ENCODE measurements at places on chromosomes 7 and 10.

DNA sequence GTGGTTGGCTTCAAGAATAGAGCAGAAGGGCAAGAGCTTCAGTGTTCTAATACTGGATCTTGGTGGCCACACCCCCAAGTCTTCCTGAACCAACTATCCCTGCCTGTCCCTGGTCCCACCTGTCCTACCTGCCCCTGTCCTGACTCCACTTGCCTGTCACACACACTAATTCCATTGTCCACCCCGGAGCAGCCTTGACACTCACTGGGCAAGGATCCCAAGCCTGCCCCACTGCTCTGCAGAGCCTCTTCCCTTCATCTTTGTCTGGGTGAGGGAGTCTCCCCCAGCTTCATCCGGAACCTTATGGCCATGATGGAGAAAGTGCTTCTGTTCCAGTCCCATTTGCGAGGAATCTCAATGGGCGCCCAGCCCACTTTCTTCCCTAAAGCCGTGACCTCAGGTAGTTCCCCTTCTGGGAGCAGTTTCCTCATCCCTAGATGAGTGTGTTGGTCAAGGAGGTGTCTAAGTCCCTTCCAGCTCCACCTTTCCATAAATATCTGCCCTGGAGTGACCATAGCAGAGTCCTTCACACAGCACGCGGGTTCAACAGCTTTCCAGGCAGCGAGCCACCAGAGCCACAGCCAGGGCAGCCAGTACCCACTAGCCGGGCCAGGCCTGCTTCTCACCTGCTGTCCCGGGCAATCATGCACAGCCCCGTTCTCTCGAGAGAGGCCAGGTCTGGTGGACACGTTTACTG, 61.5 kb downstream of the VIPR2 start:
- no peak for DNase-seq

GRCh38 chr7:1707756-1708595, 37.9 kb downstream of the ELFN1 start:
- DNase-seq, result no peak

GRCh38 chr7:135888740-135889139, 88.4 kb downstream of the MTPN start:
- no peak for DNase-seq

DNA sequence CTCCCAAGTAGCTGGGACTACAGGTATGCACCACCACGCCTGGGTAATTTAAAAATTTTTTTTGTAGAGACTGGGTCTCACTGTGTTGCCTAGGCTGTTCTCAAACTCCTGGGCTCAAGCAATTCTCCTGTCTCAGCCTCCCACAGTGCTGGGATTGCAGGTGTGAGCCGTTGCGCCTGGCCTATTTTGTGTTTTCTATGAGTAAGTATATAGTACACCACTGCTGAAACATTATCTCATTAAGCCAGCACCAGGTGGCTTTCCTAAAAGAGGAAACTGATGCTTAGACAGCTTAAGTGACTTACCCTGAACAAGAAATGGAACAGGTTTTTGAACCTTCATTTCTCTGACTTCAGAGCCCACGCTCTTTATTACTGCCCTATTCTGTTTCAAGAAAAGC, 7.8 kb upstream of the PTPN12 start:
- DNase-seq, result no peak

- peak; percentile 50 for DNase-seq
Observed at GRCh38 chr7:96414931-96415292, 93.0 kb upstream of the SLC25A13 start.

- DNase-seq, result no peak
Observed at GRCh38 chr10:103177123-103177522, 15.9 kb downstream of the NT5C2 start.

GRCh38 chr7:41892356-41893100, 189.6 kb upstream of the INHBA start:
- DNase-seq, result no peak

- no peak for DNase-seq
Observed at GRCh38 chr10:117609796-117610170, 67.2 kb downstream of the EMX2 start.

GRCh38 chr7:50502001-50502684, 52.0 kb upstream of the FIGNL1 start:
- peak; percentile 100 for DNase-seq

DNA sequence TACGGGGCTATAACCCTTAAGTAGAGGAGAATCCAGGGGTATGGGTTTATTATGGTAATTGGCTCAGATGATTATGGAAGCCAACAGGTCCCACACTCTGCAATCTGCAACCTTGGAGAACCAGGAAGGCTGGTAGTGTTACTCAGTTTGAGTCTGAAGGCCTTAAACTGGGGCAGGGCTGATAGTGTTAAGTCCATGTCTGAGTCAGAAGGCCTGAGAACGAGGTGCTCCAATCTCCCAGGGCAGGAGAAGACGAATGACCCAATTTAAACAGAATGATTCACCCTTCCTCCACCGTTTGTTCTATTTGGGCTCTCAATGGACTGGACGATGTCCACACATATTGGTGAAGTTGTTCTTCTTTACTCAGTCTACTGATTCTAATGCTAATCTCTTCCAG, 244.5 kb upstream of the PTER start:
- no peak for DNase-seq

DNA sequence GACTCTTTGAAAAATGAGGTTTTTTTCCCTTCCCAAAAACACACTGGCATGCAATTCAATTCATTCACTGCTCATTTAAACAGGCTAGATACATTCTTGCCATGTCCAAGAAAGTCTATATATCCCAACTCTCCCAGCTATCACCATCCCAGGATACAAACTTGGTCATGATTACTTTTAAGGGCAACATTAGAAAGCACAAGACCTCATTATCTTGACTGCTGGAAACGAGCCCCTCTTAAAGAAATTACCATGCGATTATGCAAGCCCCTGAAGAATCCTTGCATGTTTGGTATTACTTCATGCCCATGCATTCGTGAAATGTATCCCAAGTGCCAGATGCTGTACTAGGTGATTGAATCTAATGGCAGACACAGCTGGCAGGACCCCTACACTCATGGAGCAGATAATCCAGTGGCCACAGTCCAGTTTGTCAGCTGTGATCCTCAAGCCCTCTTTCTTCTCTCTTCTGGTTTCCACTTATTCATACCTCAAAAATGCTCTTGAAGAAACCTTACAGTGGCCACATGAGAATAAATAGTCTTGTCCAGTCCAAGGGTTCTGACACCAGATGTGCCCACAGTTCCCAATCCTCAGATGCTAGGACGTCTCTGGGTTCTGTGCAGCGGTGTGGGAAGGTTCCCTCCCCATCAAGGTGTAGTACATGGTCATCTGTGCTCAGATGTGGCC, 103.7 kb upstream of the HABP2 start:
- no peak for DNase-seq

DNA sequence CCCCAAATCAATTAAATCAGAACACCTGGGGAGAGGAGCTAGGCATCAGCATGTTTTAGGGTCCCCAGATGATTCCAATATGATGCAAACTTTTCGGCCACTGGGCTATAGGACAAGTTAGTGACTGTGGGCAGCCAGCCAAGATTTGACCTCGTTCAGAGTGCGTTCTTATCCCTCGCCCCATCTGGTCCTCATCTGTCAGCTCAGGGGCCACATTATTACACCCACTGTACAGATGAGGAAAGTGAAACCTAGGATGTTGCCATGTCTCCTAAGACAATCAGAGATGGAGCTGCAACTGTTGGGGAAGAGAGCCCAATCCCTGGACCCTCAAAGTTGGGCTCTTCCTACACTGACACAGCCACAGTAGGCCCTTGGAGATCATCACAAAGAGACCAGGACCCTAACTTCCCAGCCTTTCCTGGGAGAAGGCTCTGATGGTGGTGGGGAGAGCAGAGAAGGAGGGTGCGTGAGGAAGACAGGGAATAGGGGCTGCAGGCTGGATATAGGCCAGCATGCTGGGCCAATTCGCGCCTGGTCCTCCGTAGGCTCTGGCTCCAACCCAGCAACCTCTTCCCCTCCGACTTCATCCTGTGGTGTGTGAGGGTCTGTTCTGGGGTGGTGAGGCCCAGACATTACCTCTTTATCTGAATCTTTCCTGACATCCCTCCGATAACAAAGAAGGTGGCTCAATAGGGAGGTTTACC, 109.4 kb upstream of the ZMIZ1 start:
- no peak for DNase-seq

DNA sequence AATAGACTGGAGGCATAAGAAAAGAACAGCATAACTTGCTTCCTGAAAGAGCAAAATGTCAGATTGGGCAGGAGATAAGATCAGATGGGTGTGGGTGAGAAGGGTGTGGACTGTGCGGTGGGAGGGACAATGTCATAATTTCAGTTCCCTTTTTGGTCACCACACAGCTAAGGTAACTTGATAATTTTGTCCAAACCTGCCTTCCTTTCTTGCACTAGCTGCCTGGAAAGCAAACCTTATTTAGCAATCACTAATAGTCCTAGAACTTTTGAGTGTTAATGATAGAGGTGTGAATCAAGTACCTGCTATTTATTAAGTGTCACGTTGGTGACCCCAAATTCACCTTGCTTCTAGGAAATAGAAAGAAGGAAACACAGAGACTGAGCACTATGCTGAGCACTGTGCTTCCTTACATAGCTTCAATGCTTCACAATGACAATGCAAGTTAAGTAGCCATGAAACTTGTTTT, 72.4 kb upstream of the SP4 start:
- DNase-seq, result no peak

DNA sequence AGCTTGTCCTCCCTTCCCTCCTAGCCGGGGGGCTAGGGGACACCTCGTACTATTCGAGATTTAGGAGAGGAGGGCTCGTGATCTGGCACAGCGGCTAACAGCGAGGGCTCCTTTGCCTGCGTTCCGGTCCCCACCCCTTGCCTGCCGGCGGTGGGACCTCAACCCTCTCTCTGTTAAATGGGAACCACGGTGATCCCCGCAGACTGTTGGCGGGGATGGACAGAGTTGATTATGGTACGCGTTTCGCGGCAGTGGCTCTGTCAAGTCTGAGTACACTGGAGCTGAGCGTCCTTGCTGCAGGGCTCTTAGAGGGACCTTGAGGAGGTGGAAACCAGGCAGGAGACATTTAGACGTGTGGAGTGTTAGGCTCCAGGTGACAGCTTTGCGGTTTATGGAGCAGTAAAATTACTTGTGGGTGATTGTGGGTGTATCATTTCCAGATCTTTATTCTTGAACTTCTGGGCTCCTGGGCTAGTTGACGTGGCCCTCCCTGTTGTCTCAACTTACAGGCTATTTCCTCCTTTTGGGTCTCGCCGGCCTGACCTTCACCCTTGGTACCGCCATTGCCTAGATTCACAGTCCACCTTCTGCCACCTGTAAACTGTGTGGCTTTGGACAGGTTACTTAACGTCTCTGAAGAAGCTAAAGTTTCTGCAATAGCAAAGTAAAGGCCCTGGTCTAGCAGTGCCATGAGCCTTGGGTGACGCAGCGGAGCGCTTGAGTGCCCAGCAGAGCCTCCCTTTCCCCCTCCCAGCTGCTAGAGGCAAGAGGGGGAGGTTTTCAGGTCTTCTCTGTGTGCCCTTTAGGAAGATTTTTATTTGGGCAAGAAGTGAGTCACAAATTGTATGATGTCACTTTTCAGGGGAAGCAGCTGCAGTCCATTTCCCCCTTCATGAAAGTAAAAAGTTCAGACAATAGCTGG, 739 bp downstream of the CASP7 start:
- peak; percentile 82 for DNase-seq

GRCh38 chr7:74388880-74389415, 64.8 kb upstream of the GTF2IRD1 start:
- no peak for DNase-seq

GRCh38 chr7:112930787-112931186, 140.6 kb upstream of the TMEM168 start:
- peak; percentile 71 for DNase-seq

- no peak for DNase-seq
Observed at GRCh38 chr10:1552406-1552805, 184.9 kb downstream of the ADARB2 start.

DNA sequence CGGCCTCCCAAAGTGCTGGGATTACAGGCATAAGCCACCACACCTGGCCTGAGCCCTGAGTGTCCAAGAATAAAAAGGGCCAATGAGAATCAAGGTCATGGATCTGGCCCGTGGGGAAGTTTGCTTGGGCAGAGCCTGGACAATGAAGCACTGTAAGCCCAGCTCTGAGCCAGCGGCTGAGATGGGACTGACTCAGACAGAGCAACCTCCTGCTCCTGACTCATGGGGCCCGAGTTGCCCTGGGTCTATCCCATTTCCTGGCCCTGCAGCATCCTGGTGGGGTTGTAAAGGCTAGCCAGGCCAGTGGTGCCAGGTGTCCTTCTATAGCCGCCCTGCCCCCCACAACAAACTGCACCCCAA, 5.2 kb upstream of the MYH16 start:
- DNase-seq, result peak; percentile 97

DNA sequence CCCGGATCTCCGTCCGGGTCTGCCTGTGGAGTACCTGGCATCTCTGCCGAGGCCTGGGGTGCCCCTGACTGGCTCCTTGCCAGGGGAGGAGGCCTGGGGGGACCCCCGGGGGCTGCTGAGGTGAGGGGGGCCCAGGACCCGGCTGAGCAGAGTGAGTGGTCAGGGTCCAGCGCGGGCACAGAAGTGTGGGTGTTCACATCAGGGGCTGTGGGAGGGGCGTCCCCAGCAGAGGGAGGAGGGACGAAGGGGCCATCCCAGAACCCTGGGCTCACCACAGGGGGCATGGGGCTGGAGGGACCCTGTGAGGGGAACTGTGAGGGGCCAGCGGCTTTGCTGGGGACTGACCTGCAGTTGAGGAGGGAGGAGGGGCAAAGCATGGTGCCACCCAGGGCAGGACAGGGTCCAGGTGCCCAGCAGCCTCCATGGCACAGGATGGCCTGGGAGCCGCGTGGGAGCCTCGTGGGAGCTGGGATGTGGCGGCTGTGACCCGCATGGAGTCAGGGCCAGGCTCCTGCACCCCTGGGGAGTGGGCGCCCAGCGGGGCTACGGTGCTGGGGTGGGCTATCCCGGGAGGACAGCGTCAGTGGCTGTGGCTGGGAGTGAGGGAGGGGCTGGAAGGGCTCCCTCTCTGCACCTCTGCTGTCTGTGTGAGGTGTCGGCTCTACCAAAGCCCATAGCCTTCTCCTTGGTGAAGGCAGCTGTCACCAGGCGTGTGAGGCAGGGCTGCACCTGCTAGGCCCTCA, 91.2 kb downstream of the DNAJB6 start:
- DNase-seq, result no peak

- no peak for DNase-seq
Observed at GRCh38 chr10:67308912-67309311, 383.1 kb downstream of the LRRTM3 start.

DNA sequence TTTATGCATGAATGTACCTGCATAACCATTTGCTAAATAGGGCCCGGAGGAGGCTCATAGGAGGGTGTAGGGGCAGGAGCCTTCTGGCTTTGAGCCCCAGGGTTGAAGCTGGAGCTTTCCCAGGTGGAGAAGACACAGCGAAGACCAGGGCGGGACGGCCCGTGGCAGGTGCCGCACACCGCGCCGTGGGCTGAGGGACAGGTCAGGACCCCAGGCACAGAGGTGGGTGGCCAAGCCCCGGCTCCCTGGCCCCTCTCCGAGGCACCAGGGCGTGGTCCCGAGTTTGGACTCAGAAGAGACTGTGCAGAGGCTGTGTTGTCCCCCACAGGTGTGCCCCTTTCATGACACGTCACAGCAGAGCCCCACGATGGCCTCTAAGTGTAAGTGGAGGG, 56.5 kb downstream of the PWWP2B start:
- no peak for DNase-seq

GRCh38 chr10:91197127-91197526, 23.3 kb upstream of the PCGF5 start:
- no peak for DNase-seq
